Suppressor macrophage treated with lipopolysaccharide for 1 hour (primary cell): ENCODE measurements at places on chromosomes 3 and 15.

DNA sequence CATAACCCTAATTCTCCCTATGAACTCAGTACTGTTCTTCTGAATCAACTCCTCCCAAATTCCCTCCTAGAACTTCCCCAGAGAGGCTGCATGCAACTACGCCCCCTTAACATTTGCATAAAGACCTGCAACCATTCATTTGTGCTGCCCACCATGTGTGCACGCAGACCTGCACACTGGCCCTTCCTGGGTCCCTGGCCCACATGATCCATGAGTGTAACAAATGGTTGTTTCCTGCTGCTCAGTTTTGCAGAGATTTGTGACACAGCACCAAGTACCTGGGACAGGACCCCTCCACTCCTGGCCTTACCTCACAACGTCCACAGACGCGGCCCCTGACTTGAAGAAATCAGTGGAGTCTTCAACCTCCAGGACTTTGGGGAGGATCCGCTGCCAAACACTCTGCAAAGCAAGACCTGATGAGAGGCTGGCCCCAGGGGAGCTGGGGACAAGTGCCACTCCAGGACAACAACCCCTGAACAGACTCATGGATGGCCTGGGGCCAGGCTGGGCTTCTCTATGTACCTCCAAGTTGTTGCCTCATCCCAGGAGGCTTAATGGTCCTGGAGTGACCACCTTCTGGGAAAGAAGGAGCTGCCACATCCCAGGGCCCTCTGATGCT lies 33.8 kb downstream of the ALDH1L1 start:
- DNase-seq, result no peak

- DNase-seq, result no peak
Observed at GRCh38 chr15:34851751-34852150, 56.4 kb upstream of the ACTC1 start.

- DNase-seq, result no peak
Observed at GRCh38 chr3:190281308-190282051, 40.8 kb downstream of the CLDN1 start.

GRCh38 chr3:71949442-71949841 lies 164.5 kb upstream of the PROK2 start:
- no peak for DNase-seq

GRCh38 chr15:66841953-66842681 lies 140.1 kb downstream of the SMAD6 start:
- DNase-seq, result peak; percentile 93

GRCh38 chr15:92924216-92924615 lies 24.1 kb downstream of the CHD2 start:
- peak; percentile 48 for DNase-seq

DNA sequence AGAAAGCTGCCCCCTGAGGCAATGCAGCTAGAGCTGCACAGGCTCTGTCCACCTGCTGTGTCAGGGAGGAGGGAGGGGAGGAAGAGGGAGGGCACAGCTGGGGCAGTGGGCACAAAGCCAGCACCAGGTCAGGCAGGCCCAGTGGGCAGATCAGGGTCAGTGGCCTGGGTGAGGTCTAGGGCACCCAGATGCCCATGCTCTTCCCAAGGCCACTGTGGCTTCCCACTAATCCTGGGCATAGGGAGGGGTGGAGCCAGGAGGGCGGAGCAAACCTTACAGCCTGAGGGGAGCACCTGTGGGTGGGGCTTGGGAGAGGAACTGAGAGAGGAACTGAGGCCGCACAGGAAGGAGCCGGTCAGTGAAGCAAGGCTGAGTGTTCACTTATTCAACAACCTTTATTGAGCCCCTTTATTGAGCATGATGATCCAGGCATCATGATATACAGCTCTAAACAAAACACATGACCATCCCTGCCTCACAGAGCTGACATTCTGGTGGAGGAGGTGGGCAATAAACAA lies 55.0 kb downstream of the RHCG start:
- DNase-seq, result peak; percentile 48

DNA sequence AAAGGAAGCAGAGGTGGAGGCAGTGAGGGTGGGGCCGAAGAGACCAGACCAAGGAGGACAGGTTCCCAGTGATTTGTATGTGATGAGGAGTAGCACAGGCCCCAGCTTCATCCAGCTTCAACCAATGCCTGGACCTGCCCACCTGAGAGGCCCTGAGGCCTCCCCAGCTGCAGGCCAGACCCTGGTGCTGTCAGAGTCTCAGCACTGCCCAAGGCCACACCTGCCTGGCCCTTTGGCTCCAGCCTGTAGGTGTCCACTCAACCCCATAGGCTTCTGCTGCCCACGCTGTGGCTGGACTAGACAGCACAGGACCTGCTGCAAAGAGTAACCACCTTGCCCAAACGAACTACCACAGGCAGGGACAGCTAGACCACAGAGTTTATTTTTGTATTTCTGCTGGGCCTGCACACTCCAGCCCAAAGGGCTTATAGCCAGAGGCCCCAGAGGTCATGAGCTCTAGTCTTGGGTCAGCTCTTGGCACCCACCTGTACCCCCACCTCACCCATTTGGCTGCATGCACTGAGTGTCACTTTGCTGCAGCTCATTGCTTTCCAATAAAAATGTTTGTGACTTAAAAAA lies 81.9 kb upstream of the CDV3 start:
- DNase-seq, result no peak

DNA sequence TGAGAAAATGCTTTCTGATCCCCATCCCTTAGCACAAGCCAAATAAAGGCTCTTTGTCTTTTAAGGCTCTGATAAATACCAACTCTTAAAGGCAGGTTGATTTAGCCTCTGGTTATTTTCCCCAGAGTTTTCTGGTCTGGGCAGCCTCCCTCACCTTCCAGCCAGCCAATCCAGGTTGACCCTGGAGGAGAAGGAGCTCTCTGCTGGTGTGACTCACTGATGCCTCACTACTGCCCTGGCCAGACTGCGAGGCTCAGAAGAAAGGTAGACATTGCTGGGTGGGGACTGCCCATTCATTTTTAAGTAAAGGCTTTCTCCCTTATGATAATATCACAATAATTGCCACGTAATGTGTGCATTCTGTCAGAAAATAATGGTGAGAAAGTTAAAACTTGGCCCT lies 37.1 kb downstream of the SLCO3A1 start:
- no peak for DNase-seq

- no peak for DNase-seq
Observed at GRCh38 chr15:72590427-72590826, 64.1 kb upstream of the GOLGA6B start.

GRCh38 chr15:74375303-74375693 lies 7.9 kb upstream of the CYP11A1 start:
- DNase-seq, result peak; percentile 92

GRCh38 chr3:1183320-1184048 lies 90.7 kb downstream of the CNTN6 start:
- no peak for DNase-seq

- DNase-seq, result no peak
Observed at GRCh38 chr3:187792521-187792920, 47.3 kb upstream of the BCL6 start.

DNA sequence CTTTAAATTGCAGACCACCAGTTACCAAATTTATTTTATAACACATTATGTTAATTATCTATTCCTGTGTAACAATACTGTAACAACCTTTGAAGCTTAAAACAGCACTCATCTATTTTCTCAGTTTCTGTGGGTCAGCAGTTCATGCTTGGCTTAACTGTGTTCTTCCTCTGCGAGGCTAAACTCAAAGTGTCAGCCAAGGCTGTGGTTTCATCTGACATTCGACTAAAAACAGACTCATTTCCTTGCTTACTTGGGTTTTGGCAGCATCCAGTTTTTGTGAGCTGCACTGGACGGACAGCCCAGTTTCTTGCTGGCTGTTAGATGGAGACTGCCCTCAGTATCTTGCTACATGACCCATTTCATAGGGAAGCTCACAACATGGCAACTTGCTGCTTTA lies 247.3 kb upstream of the KCNH8 start:
- DNase-seq, result no peak

DNA sequence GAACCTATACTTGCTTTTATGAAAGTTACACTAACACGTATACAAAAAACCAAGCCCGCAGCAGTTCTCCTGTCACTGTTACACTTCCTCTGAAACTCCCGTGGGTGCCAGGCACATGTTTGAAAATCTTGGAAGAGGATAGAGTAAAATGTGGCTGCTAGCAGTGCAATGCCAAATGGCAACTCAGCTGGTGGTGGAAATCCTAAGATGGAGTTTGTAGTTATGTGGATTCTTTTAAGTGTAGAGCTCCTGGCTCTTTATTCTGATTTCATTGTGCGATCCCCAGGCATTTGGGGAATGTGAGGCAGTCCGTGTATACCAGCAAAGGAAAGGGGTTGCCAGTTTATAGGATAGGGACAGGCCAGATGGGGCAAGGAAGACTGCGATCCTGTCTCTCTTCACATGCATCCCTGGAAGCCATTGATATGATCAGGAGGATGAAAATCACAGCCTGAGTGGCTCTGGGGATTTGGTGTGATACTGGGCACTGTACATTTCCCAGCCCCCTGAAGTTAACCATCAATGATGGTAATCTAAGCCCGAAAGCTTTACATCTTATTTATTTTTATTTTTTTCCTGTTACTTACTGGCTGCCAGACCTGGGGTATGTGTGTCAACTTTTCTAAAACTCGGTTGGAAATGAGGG lies 1.1 kb downstream of the STAC start:
- no peak for DNase-seq

- peak; percentile 35 for DNase-seq
Observed at GRCh38 chr3:155031186-155031585, 48.9 kb upstream of the MME start.

- no peak for DNase-seq
Observed at GRCh38 chr3:62093025-62093424, 280.3 kb downstream of the FEZF2 start.

DNA sequence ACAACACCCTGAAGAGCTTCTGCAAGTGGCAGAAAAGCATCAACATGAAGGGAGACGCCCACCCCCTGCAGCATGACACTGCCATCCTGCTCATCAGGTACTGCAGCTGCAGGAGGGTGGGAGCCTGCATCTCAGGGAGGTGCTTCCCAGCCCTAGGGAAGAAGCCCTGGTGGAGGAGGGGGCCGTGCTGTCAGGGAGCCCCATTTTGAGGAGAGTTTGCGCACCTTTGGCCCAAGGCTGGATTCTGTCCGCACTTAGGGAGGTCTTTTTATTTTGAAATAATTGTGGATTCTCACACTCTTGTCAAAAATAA lies 42.1 kb downstream of the SAXO2 start:
- DNase-seq, result no peak

- peak; percentile 71 for DNase-seq
Observed at GRCh38 chr15:68214838-68215254, 9.7 kb upstream of the CALML4 start.

DNA sequence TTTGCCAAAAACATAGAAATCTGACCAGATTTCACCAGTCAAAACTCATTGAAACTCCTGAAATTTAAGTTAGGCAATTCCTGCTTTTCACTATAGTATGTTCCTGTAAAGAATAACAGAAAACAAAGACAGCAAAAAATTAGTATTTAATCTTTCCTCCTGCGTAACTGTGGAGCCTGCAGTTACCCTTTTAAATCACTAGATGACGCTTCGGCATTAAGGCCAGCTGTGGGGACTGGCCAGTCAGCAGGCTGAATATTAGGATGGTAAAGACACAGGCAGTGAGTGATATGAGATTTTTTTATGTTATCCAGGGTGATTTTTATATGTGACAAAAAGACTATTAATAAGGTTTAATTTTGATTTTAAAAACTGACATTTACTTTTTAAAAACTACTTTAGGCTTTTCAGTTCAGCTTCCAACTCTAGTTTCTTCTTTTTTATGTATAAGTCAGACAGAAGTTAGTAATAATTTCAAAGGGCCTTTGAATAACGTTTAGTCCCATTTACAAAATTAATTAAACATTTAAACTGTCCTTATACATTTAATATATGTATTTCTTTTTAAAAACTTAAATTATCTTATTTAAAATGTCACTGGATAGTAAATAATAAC lies 165.1 kb downstream of the PPM1L start:
- DNase-seq, result peak; percentile 61

DNA sequence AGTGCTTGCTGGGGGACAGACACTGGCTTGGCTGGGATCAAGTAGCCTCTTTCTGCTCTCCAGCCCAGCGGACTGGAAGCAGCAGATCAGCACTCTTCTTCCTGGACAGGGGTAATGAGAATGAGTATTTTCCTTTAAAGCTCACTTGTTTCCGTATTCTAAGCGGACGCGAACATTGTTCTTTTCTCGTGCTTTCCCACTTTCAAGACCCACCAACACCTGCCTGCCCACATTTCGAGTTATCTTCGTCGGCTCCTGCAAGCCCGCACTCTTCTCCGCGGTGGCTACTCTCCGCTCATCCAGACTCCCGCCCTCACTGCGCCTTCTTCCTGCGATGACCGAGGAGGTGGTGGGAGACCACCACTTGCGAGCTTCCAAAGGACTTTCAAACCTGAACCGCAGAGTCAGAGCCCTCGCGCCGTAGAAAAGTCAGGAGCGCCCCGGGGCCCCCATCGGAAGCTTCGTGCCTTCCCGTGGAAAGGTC lies 1.6 kb upstream of the PPM1L start:
- peak; percentile 46 for DNase-seq

DNA sequence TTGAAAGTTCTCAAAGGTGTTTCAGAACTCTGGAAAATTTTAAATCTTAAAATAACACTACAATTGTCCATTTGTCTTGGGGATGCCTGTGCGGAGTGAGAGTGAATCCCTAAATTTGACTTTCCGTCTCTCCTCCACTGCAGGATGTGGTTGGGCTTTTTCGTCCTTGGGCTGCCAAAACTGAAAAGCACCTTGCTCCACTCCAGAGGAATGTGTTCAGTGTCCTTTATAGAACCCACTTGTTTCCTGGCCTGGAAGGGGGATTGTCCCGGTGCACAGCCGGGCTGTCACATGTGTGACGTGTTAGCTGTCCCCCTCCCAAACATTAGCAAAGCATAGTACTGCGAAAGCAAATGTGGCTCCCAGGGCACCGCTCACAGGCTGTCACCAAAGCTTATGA lies 69.6 kb upstream of the ATP10A start:
- DNase-seq, result no peak

DNA sequence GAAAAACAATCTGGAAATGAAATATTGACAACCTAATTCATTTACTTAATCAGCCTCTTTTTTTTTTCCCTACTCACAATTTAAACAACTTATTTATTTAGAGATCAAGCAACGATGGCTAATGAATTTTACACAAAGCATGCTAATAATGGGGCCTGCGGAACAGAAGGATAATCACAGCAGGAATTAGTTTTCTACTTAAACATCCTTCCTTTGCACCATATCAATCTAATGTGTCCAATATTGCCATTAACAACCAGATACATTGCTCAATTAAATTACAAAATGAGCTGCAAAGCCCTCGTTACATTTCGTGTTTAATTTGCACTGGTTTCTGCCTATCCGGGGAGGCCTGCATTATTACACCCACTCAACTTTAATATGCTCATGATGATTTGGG lies 99.2 kb downstream of the RAB11A start:
- no peak for DNase-seq
